HepG2 (cell line): ENCODE measurements at places on chromosomes 16 and 17. TPM values are rescaled to one million over a fixed set of nuclear protein-coding genes. Genes with fewer than 3 reads are reported as not detected.

DNA sequence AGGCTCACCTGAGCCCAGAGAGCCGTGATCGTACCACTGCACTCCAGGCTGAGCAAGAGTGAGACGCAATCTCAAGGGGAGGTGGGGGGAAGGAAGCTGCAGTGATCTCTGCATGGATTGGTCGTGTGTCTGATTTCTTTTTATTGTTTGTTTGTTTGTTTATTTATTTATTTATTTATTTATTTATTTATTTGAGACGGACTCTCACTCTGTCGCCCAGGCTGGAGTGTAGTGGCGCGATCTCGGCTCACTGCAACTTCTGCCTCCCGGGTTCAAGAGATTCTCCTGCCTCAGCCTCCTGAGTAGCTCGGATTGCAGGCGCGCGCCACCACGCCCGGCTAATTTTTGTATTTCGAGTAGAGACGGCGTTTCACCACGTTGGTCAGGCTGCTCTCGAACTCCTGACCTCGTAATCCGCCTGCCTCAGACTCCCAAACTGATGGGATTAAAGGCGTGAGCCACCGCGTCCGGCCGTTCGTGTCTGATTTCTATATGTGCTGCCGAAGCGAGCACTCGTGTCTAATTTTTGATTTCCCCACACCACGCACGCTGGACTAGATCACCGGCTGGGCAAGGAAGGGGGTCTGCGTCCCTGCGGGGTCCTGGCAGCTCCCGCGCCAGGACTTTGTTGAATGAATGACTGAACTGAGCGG, 448 bp upstream of the TNFRSF12A start:
- no peak for DNase-seq

GRCh38 chr17:1186923-1187771, 7.4 kb upstream of the ABR start:
- peak; percentile 63 for DNase-seq

GRCh38 chr16:6958184-6958583, 374.5 kb upstream of the RBFOX1 start:
- no peak for DNase-seq

DNA sequence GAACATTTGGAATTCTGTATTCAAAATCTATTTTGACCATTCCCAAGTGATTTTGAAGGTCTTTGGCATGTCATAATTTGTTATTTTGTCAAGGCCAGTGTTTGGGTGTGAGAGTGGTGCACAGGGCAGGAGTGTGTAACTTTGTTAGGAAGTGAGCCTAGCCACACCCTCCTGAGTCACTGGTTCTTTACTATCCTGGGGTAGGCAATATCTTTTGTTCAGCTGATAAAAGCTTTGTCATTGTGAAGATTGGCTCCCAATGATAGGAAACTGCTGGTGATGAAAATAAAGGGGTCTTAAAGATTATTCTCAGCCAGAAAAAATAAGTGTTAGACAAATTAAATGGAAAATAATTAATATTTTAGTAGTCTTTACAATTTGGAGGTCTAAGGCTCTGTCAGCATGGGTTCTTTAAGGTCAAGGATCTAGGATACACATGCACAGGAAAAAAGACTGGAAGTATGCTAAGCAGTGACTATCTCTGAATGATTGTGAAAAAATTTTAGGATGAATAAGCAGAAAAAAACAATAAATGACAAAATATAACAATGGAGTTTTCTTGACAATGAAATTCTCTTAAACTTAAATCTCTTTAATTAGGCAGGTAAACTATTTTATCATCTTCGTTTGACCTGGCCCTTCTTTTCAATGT, 5.1 kb downstream of the UBN1 start:
- no peak for DNase-seq

- DNase-seq: peak; percentile 55
These were observed 31.7 kb downstream of the SOCS1 start for GRCh38 chr16:11224096-11224893.

DNA sequence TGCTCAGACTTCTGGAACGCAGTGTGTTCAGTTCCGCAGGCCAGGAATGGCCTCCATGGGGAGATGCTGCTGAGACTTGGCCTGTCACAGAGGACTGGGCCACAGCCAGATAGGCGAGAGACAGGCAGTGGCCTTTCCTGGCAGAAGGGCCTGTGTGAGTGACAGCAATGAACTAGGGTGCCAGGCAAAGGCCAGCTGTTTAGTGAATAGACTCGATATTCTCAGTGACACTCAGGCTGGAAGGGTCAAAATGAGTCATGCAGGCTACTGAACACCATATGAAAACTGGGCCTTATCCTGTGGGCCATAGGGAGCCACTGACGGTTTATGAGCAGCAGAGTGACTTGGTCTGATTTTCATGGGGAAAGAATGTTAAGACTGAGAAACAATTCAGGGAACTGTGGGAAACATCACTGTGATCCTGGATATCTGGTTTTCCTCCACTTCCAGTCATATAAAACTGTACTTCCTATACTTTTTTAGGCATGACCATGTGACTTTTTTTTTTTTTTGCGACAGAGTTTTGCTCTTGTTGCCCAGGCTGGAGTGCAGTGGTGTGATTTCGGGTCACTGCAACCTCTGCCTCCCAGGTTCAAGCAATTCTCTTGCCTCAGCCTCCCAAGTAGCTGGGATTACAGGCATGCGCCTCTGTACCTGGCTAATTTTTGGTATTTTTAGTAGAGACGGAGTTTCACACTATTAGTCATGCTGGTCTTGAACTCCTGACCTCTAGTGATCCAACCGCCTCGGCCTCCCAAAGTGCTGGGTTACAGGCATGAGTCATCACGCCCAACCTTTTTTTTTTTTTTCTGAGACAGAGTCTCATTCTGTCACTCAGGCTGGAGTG, 5.2 kb upstream of the NUBP1 start:
- peak; percentile 92 for DNase-seq

DNA sequence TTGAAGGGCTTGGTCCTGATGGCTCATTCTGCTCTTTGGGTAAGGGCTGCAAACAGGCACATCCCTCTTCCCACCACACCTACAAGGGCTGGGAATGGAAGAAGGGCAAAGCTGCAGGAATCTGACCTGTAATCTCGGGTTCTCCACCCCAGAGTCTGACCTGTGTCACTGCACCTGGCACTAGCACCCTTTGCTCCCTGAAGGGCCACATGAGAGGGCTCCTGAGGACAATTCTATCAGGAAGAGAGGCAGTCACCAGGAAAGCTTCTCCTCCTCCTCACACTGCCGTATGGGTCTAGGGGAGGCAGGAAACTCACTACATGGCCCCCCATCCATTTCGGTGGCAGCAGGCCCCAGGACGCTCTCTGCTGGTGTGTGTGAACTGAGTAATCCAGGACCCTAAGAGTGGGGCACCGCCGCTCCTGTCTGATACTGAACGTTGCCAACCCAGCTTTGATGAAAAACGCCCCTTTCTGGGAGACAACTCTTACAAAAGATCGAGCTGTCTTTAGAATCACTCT, 26.4 kb downstream of the TTLL6 start:
- no peak for DNase-seq

DNA sequence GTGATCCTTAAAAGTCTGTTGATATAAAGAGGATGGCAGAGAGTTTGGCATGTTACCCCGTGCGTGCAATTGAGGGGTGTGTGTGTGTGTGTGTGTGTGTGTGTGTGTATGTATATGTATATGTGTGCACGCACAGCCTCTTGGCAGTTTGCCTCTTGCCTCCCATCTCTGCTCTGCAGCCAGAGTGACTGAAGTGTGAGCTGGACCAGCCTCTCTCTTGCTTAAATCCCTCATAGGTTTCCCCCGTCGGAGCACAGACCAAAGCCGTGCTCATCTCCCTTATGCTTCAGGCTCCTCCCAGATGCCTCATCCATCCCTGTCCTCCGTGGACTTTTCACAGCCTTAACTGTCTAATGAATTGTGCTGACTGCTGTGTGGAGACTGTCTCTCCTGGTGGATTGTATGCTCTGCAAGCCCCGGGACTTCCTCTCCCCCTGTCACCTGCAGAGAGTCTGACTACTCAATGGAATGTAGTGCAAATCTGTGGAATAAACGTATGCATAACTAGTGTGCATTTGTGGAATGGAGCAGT, 413.5 kb downstream of the CPPED1 start:
- DNase-seq: no peak

DNA sequence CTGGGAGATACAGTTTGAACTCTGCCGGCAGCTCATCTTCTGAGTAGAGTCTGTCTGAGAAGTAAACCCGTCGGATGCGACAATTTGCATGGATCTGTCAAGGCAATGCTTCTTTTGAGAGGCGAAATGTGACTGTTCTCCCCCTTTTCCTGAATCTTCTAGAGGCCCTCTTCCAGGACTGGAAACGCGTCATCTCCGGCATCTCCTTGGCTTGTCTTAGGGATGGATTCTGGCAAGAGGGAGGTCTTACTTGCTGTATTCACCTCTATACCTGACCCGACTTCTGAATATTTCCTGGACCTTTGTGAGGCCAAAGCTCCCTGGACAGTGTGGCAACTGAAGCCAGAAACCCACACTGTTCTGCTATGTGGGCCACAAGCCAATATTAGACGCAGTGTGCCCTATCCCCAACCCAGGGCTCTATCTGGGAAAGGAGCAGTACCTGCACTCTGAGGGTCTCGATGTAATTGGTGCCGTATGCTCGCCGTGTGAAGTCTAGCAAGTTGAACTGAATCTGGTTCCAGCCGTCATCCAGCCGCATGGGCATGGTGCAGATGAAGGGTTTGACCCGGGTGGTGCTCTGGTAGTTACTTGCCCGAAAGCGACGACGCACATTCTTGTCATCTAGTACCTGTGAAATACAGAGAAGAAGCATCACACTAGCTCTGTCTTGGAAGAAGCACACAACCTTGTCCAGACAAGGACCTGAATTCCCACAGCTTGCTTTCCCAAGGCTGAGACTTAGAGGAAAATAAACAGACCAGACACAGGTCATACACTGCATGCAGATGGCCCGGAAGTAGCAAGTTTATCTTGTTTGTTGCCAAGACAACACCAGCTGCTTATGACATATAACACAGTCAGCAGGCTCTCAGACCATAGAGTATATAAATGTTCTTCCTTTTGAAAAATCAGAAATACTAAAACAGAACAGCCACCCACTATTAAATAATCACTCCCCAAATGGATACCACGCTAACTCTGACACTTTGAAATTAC, 14.1 kb downstream of the CFAP20 start:
- DNase-seq: no peak

DNA sequence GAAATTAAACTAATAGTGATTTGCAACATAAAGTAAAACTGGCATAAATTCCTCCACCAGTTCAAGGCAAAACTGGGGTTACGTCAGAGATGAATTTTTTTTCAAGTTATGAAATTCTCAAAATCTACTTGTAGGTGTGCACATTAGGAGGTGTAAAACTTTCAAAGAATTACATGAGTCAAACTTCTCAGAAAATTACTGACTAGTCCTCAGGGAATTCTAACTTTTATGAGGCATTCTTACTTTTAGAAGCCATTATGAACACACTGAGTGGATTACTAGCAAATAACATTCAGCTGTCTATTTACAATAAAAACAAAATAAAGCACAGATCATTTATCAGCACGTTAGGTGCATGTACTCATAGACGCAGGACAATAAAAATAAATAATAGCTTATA, 348.7 kb downstream of the CDH11 start:
- DNase-seq: no peak

- peak; percentile 41 for DNase-seq
These were observed at the start of gene TBKBP1 for GRCh38 chr17:47693731-47694580. TBKBP1 (plus strand) TSS chr17:47694161; CDS start chr17:47696113, 1,952 bp downstream.

Gene TNFRSF17
- polyA plus RNA-seq: not detected in 2 replicates

Gene CFAP97D1
- not detected in 2 replicates for polyA plus RNA-seq

Gene LITAFD
- polyA plus RNA-seq: 0.14 TPM in 1 of 2 replicates, not detected in the other
